ENCODE measurements at places on chromosomes 7 and 10.

DNA sequence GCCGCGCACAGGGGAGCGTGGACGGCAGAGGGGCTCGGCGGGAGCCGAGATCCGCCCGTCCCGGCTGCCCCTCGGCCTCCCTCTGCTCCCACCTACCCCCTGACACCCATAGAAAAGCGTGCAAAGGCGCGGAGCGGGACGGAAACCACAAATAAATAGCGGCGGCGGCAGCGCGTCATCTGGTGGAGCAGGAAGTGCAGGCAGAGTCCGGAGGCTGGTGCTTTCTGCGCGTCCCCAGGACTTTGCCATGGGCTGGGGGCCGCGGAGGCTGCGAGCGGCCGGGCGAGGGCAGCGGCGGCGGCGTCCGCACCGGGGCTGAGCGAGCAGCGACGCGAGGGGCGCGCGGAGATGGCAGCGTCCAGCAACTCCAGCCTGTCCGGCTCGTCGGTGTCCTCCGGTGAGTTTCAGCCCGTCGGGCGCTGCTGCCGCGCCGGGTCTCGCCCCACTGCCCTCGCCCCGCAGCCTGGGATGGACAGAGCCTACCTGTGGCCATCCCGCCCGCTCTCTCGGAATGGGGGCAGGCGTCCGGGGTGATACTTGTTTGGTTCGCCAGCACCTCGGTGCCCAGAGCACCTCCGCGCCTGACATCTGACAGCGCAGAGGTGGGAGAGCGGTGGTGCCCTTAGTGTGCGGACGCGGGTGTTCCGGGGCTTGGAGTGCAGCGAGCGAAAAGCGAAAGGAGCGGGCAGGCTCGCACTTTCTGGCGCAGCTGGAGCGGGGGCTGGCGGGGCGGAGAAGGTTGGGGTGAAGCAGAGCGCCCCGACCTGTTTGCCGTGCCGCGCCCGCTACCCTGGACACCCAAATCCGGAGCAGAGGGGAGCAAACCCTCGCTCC, at the start of gene CHN2:
TSS of gene CHN2 (plus strand) at position 182 of the 834 bp plus-strand sequence.
- peak; percentile 23 for DNase-seq

GRCh38 chr10:82400841-82401240, 525.8 kb downstream of the NRG3 start:
- DNase-seq, result no peak

DNA sequence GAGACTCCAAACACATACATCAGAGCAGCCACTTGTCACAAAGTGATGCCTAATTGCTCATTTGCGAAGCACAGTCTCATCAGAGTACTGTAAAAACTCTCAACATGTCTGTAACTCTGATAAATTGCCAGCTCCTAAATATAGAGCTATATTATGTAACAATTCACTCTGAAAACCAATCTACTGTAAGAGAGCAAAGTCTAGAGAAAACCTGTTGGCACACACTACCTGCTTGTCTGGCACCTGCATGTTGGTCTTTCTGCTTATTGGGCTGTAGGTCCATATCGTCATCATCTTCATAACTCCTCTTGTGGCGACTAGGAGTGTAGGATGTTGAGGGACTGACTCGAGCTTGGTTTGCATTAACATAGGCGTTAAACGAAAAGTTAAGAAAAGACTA, 19.8 kb downstream of the MCMBP start:
- DNase-seq, result no peak

DNA sequence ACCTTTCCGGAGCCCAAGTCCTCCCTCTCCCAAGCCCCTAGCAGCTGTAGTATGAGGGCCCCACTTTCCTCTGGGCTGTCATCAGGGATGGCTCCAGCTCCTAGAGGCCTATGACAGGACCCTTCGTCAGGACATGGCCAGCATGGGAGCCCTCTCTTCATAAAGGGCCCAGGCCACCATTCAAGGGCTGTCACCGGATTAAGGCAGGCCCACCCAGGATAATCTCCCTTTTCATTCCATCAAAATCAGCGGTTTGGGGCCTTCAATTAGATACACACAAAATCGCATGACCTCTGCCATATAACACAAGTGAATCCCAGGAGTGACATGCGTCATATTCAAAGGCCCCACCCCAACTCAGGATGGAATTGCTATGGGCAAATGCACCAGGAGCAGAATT, 12.2 kb upstream of the GDF10 start:
- no peak for DNase-seq

GRCh38 chr7:151818674-151819519, 58.0 kb downstream of the PRKAG2 start:
- no peak for DNase-seq

DNA sequence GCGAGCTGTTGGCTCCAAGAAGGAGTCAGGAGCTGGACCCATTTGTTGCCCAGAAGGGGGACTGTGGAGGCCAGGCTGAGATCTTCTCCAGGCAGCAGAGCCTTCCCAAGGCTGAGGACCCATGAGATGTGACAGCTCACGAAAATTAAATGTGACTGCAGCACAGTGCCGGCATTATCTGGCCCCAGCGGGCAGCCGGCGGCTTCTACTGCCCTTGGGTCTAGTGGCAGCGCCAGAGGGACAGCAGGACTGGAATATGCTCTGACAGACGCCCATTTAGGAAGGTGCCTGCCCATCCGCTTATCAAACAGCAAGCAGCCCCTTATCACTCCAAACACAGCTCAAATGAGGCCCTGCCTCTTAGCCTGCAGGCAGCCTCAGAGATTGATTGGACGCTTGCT, 122.9 kb upstream of the LYZL2 start:
- no peak for DNase-seq

DNA sequence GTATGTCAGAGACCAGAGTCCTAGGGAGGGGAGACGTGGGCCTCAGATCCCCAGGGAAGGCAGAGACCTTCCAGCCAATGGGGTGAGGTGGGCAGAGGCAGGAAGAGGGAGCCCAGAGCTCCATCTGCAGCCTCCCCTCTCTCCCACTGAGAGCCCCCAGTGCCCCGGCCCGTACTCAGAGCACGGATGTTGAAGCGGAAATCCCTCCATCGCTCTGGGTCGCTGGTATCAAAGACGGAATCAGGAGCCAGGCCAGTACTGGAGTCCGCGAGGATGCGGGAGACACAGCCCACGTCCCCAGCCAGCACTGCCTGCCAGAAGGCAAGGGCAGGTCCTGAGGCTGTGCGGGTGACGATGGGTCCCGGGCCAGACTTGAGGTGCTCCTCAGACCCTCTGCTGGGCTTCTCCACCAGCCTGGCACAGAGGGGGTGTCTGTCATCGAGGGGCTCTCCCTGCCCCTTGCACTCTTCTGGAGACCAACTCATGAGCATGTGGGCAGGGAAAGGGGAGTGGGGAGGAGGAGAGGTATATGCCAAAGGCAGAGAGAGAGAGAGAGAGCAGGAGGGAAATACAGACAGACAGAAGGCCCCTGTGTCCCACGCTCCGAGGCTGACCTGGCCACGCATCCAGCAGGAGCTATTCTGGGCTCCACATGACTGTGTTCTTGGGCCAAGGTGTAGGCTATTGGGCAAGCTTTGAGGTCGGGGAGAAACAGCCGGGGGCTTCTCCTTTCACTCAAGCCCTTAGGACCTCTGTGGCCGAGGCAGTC, at the start of gene ASB10:
TSS of gene ASB10 (minus strand) at position 611 of the 769 bp plus-strand sequence. CDS start at position 491, 120 bp downstream.
- DNase-seq, result no peak

DNA sequence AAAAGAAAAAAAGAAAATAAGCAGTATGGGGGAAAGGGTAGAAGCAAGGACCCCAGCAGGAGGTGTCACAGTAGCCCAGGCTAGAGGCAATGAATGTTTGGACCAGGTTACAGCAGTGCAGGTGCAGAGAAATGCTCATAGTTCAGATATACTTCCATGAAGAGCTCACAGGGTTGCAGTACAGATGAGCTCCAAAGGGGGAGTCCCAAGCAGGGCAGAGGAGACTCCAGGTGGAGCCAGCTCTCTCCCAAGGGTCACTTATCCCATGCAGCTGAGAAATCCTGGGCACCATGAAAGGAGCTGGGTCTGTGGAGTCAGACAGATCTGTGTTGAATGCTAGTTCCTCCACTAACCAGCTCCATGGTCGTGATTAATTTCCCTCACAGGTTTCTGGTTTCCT, 174.9 kb downstream of the C7orf25 start:
- no peak for DNase-seq

GRCh38 chr10:97964748-97965147, 65.7 kb downstream of the CRTAC1 start:
- no peak for DNase-seq

GRCh38 chr7:102473271-102473991, 5.3 kb downstream of the POLR2J start:
- DNase-seq, result no peak

- DNase-seq, result no peak
Observed at GRCh38 chr10:103510046-103510685, 16.7 kb downstream of the NEURL1 start.

DNA sequence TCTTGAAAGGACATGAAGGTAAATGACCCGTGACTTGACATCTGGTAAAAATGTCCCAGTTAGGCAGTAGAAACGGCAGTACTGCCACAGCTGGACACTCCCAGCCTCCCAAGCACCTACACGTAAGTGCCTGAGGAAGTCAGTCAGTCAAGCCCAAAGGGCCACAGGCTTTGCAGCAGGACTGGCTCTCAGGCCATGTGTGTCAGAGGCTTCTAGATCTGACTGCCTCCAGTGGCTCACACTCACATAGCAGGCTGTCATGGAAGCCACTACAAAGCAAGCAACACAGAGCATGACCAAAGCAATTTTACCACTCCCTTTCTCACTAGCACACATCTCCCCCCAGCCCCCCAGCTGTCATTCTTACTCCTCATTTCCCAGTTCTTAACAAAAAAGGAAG, 17.8 kb upstream of the CCNJ start:
- no peak for DNase-seq

DNA sequence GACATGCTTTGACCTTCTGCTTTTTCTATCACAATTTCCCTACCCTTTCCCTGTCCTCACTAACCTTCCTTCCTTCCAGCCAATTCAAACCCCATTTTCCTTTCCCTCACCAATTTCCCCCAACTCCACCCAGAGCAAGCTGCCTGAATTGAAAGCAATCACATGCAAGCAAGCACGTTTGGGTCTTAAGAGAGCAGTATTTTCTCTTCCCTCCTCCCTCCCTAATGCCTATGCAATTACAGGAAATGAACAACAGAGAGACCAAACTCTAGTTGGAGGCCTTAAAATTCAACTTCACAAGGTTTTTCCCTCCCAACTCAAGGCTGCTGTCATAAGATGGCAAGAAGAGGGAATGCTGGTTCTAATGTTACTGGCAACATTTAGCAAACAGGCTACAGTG, 117.2 kb downstream of the MYOF start:
- no peak for DNase-seq

DNA sequence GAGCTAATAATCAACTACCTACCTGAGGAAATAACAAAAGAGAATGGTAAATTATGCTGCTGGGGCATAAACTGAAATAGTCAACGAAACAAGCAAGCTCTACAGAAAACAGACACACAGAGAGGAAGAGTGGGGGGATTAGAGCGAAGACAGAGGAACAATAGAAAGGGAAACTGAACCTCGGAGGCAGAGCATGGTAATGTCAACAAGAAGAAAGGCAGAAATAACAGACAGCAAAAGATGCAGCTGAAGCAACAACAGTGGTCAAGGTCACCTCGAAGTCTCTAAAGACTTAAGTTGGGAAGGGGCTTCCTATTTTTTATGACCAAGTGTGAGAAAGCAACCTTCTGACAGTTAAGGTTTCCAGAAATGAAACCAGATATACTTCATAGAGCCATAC, 177.0 kb downstream of the ZNF438 start:
- no peak for DNase-seq

- no peak for DNase-seq
Observed at GRCh38 chr7:135661311-135662122, 797 bp upstream of the STMP1 start.

- DNase-seq, result no peak
Observed at GRCh38 chr7:100679927-100680575, 6.5 kb downstream of the GNB2 start.

DNA sequence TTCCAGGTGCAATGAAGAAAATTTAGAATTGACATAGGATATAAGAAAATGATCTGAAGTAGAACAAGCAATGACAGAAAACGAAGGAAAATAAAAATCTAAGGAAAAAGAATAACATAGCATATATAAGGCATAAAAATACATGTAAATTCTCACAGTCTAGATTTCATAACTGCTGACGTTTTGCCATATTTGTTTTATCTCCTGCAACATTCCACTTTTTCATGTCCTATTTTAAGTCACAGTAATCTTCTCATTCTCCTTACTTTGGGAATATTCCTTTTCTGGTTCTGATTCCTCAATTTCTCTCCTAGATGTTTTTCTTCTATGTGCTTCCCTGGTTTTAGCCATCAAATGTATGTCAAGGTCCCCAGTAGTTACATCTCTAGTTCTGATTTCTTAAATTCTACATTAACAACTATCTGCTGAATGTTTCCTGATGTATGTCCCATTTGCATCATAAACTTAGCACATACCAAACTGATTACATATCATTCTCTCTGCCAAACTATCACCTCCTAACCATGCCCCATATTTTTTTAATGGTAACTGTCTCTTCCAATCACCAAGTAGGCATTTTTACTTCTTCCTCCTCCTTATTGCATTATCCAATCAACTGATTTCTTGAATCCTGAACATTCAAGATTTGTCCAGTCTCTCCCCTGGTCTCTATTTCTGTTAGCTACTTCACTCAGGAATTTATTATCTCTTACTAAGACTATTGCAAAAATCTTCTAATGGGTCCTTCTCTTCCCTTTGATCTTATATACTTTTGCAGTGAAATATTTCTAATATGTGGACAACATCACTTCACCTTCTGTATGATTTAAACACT, 171.3 kb downstream of the DNAJC1 start:
- no peak for DNase-seq

- no peak for DNase-seq
Observed at GRCh38 chr10:84196083-84196482, 1.7 kb downstream of the CDHR1 start.

All from stimulated activated CD4-positive, alpha-beta T cell treated with anti-CD3 and anti-CD28 coated beads, Interleukin-4, amount 100 ng/mL, for 48 hours (primary cell).